ENCODE measurements at places on chromosomes 6 and 20.

DNA sequence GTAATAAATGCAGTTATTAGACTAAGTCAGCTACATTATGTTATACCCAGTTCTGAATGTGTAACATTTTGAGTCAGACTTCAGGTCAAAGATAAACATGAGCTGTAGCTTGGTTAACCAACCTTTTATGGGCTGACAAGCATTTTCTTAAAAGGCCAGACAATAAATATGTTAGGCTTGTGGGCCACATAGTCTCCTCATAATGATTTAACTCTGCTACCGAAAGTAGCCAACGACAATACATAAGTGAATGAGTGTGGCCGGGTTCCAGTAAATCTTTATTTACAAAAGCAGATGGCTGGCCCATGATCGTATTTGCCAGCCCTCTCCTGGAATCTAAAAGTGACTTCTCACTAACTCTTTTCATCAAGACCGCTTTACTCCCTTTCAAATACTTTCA lies 49.9 kb downstream of the ATG5 start:
- no peaks in the 10 kb centered on the region for H3K36me3 ChIP-seq
- no peak overlapping the region for H3K27ac ChIP-seq
- no peak for DNase-seq
- no peaks in the 10 kb centered on the region for H3K27me3 ChIP-seq
- H3K4me1 ChIP-seq: no peaks in the 10 kb centered on the region
- H3K4me3 ChIP-seq: no peak overlapping the region

- H3K27ac ChIP-seq: peak overlapping the region; percentile 94
- DNase-seq: no peak
- no peaks in the 10 kb centered on the region for H3K27me3 ChIP-seq
- peak overlapping the region; percentile 99 for H3K4me3 ChIP-seq
- no peaks in the 10 kb centered on the region for H3K36me3 ChIP-seq
- H3K4me1 ChIP-seq: no peaks in the 10 kb centered on the region
These were observed 648 bp upstream of the BACH2 start for GRCh38 chr6:90297115-90297866.

- H3K4me3 ChIP-seq: no peak overlapping the region
- H3K27me3 ChIP-seq: no peaks in the 10 kb centered on the region
- no peak for DNase-seq
These were observed 36.8 kb upstream of the ME1 start for GRCh38 chr6:83467620-83468036.

- no peak for DNase-seq
- no peaks in the 10 kb centered on the region for H3K4me1 ChIP-seq
- no peak overlapping the region for H3K27ac ChIP-seq
- H3K27me3 ChIP-seq: no peaks in the 10 kb centered on the region
- no peak overlapping the region for H3K4me3 ChIP-seq
These were observed 138.1 kb downstream of the TBXT start for GRCh38 chr6:166029506-166029905.

GRCh38 chr6:43093436-43094289 lies 17.5 kb downstream of the PTK7 start:
- H3K27ac ChIP-seq: peak overlapping the region; percentile 92
- H3K36me3 ChIP-seq: no peaks in the 10 kb centered on the region
- peak; percentile 30 for DNase-seq
- H3K4me1 ChIP-seq: peaks cover 20% of the 10 kb centered on the region
- no peaks in the 10 kb centered on the region for H3K27me3 ChIP-seq
- peak overlapping the region; percentile 41 for H3K4me3 ChIP-seq

DNA sequence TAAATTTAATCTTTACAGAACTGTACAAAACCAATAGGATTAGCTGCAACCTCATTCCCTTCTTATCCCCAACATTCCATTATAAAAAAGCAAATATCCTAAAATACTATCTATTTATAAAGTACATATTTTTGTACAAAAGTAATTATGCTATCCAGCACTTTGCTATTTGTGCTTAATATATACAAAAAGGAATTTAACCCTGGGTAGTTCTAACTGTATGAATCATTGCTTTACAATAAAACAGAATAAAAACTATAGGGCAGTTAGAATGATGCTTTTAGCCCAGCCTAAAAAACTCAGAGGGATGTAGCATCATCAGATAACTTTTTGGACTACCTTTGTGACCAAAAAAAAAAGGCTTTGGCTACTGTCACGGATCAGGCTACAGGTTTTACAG lies 49.9 kb upstream of the KLHL31 start:
- H3K36me3 ChIP-seq: no peaks in the 10 kb centered on the region
- H3K4me3 ChIP-seq: no peak overlapping the region
- no peak for DNase-seq
- H3K27me3 ChIP-seq: no peaks in the 10 kb centered on the region

DNA sequence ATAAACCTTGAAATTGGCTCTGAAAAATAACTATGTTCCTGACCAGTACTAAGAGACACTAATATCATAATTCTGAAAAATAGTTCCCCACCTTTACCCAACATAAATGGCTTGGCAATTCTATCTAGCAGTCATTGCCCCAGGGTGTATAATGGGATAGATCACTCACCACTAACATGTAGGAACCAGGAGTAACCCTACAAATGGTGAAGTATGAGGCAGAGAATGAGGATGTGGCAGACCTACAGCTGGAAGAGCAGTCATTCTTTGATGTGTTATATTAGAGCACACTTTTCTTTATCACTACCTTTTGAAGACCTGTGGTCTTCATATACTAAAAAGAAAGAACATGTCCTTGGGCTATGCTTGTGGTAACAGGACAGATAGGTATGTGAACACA lies 136.5 kb upstream of the SYNDIG1 start:
- H3K36me3 ChIP-seq: no peaks in the 10 kb centered on the region
- no peak for DNase-seq

DNA sequence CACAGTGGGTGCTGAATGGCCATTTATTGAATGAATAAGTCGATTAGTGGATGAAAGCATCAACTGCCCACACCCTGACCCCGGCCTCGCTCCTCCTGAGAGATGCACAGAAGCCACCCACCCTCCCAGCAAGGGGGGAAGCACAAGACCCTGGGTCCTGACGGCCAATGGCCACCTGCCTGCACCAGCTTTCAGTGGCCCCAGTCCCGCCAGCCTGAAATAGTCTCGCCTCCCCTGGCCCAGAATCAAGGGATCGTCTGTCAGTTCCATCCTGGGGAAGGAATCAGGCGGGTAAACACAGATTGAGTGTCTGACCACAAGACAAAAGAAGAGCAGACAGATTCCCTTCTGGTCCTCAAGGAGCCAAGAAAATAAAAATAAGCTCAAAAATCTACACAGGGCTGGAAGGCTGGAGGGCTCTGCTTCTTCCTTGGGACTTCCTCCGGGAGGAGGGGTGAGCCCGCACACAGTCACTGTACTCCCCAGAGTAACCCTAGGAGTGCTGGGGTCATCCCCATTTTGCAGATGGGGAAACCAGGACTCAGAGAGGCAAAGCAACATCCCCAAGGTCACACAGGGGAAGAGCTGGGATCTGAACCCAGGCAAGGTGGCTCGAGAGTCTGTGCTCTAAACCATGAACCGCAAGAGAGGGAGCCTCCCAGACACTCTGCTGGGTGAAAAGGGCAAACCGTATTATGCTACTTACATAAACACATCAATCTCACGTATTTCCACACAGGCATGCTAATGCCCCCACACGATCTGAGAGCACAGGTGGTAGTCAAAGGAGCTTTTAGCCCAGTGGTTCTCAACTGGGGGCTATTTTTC lies 7.8 kb downstream of the PREX1 start:
- H3K4me3 ChIP-seq: no peak overlapping the region
- H3K4me1 ChIP-seq: no peaks in the 10 kb centered on the region
- DNase-seq: no peak
- no peaks in the 10 kb centered on the region for H3K27me3 ChIP-seq
- no peak overlapping the region for H3K27ac ChIP-seq
- no peaks in the 10 kb centered on the region for H3K36me3 ChIP-seq

DNA sequence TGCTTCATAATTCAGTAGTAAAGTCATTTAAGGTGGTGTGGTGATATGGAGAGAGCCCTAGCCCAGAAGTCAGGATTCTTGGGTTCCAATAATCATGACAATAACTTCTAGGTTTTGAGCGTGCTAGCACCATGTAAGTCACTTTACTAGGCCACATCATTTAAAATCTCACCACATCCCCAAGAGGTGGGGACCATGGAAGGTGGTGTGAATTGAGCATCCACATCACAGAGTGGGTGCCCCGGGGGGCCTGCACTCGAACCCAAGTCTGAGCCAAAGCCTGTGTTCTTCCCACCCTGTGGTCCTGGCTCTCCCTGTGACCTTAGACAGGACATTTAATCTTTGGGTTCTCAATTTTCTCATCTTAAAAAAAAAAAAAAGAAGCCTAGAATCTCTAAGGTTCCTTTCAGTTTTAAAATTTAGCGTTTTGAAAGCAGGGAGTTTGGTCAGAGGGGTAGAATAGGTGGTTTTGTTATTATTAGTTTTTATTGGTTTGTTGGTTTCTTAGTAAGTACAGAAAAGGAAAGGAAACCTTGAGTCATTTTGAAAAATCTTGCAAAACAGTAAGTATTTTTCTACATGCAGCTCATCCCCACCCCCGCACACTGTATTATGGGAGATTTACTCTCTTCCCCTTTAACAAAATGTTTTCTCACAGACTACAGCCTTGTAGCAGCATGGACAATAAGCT lies 26.4 kb downstream of the ARMC2 start:
- H3K4me1 ChIP-seq: peaks cover 4% of the 10 kb centered on the region
- peak overlapping the region; percentile 92 for H3K27ac ChIP-seq
- peaks cover 5% of the 10 kb centered on the region for H3K36me3 ChIP-seq
- no peak for DNase-seq
- no peaks in the 10 kb centered on the region for H3K27me3 ChIP-seq
- no peak overlapping the region for H3K4me3 ChIP-seq

DNA sequence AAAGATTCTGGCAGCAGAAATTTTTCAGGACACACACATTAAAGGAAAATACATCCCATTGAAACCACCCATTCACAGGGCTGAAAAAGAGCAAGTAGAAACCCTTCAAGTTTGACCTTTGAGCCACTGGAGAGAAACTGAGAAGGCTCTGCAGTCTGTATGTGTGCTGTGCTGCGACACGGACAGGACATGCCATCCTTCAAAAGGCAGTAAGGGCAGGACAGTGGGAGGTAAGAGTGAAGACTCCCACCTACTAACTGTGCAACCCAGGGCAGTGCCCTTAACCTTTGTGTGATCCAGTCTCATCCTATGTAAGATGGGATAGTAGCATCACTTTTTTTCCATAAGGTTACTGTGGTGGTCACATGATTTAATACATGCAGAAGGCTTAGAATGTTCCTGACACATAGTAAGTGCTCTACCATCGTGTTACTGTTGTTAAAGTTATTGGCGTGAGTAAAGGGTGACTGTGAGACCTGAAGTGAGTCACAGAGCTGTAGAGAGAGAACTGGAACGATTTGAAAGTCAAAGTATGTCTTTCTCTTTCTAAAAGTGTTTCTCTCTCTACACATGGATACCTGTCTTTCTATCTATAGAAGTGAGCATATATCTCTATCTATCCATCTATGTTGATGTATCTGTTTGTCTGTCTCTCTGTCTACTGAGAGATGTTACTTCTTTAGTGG lies 153.7 kb upstream of the OLIG3 start:
- no peaks in the 10 kb centered on the region for H3K27me3 ChIP-seq
- no peak overlapping the region for H3K27ac ChIP-seq
- no peaks in the 10 kb centered on the region for H3K36me3 ChIP-seq
- no peak for DNase-seq

GRCh38 chr20:23241416-23241815 lies 109.2 kb upstream of the NXT1 start:
- no peak overlapping the region for H3K4me3 ChIP-seq
- no peaks in the 10 kb centered on the region for H3K36me3 ChIP-seq
- no peak overlapping the region for H3K27ac ChIP-seq
- no peak for DNase-seq
- no peaks in the 10 kb centered on the region for H3K4me1 ChIP-seq
- H3K27me3 ChIP-seq: no peaks in the 10 kb centered on the region

DNA sequence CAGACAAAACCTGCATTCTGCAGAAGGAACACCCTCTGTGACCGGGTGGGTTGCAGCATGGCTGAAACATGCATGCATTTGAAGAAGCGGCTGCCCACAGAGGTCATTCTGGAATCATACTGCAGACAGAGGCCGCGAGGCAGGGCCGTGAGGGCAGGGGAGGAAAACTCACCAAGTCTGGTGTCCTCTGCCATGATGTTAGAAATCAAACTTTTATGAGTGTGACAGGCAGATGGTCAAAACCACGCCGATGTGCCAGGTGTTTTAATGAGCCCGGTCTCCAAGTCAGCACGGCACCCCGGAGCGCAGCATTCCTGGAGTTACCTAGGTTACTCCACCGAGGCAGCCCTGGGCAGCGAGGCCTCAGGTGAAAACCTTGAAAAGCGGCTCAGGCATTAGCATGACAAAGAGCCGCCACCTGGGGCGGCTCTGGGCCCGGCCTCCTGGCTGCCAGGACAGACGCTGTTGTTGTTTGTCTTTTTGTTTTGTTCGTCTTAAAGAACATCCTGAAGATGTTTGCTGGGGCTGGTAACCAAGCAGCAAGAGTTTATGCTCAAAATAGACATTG lies 255.6 kb downstream of the ERMARD start:
- no peaks in the 10 kb centered on the region for H3K27me3 ChIP-seq
- no peak overlapping the region for H3K27ac ChIP-seq
- H3K4me1 ChIP-seq: peaks cover 8% of the 10 kb centered on the region
- H3K4me3 ChIP-seq: no peak overlapping the region
- DNase-seq: no peak

GRCh38 chr6:157254538-157254937 lies 68.8 kb downstream of the TMEM242 start:
- no peaks in the 10 kb centered on the region for H3K36me3 ChIP-seq
- H3K27ac ChIP-seq: peak overlapping the region; percentile 83
- DNase-seq: no peak
- H3K4me1 ChIP-seq: no peaks in the 10 kb centered on the region
- no peaks in the 10 kb centered on the region for H3K27me3 ChIP-seq

- H3K4me1 ChIP-seq: no peaks in the 10 kb centered on the region
- no peaks in the 10 kb centered on the region for H3K36me3 ChIP-seq
- H3K4me3 ChIP-seq: no peak overlapping the region
- H3K27ac ChIP-seq: no peak overlapping the region
These were observed 494.1 kb upstream of the CITED2 start for GRCh38 chr6:139868576-139868975.

DNA sequence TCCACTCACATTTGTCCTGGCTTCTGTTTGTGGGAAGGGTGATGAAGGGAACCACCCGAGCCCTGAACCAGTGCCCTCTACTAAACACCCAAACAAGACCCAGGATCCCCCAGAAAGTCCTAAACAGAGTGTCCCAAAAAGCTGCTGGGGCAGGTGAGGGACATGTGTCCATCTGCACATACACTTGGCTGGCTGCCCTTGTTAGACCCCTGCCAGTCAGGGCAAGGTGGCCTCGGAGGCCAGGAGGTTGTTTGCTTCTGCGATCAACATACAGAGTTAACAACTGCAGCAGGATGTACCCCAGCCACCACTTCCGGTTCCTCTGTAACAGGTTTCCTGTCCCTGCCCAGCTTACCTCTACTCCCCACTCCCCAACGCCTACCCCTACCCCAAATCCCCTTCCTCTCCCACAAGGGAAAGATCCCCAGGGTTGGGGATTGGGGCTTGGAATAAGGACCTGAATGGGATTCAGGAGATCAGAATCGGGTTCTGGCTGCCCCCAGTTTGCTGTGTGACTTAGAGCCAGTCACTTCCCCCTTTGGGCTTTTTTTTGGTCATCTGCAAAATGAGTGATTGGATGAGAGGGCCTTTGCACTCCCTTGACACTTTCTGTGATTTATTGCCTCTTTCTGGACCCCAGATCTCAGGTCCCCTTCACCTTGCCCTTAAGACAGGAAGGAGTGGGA lies 13.9 kb downstream of the DEF6 start:
- H3K27me3 ChIP-seq: no peaks in the 10 kb centered on the region
- no peaks in the 10 kb centered on the region for H3K36me3 ChIP-seq
- no peaks in the 10 kb centered on the region for H3K4me1 ChIP-seq
- no peak overlapping the region for H3K4me3 ChIP-seq

All from breast epithelium (tissue), 4 donors.